RWPE2 (cell line): ENCODE measurements at places on chromosomes 16 and 17.

- no peak for DNase-seq
These were observed at the start of gene PITPNM3 for GRCh38 chr17:6556121-6557039. Gene PITPNM3, minus strand, starts transcription at chr17:6556555. Its CDS starts 149 bp downstream, at chr17:6556406.

DNA sequence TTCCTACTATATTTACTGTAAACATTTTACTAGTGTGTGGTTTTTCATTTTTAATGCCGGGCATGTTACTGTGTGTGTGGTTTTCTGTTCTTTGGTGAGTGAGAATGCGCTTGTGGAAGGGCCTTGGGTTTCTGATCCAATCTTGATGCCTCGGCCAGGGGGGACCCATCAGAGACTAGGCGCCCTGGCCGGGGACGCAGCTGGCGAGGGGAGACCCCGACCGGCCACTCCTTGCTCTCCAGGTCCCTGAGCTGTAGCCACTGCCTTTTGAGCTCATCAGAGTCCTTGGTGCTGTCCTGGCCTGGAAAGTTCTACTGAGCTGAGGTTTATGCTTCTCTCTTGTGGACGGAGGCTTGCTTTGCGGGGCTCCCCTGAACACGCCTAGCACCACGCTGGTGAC lies 37.5 kb downstream of the KIAA0513 start:
- DNase-seq: no peak

GRCh38 chr17:64178011-64178825 lies 48.3 kb upstream of the ERN1 start:
- no peak for DNase-seq

- DNase-seq: no peak
These were observed 58.7 kb downstream of the SDK2 start for GRCh38 chr17:73585583-73585982.

- DNase-seq: no peak
These were observed 44.2 kb downstream of the NEUROD2 start for GRCh38 chr17:39563476-39563875.

DNA sequence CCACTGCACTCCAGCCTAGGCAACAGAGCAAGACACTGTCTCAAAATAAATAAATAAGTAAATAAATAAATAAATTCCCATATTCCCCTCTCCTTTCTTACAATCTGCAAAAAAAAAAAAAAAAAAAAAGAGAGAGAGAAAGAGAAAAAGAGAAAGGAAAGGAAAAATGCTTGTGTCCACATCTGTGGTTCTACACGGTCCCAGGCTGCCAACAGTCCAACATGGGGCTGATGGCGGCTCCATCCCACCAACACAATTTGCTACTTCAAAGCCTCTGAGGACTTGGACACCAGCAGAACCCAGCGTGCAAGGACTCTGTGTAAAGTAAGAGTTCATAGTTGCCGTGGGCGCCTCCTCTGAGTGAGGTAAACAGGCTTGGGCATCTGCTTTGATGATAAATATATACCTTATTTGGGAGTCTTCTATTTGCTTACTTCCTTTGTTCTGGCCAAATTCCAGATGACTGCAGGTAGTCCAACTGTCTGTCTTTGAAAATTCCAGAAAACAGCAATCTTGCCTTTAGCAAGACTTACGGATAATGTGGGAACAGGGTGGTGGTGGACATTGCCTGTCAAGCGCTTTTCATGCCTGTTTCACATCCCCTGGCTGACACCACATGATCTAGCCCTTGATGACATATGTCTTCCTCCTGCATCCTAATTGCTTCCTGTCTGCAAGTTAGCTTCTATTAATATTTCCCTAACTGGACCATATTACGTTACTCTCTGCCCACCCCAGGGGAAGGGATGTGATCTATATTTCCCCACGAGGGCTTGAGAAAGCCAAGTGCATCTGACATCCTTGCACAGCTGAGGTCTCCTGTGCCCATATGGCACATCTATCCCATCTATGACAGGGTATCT lies 10.1 kb downstream of the LITAF start:
- no peak for DNase-seq

- peak; percentile 42 for DNase-seq
These were observed 85.0 kb upstream of the RPL38 start for GRCh38 chr17:74118504-74118903.

DNA sequence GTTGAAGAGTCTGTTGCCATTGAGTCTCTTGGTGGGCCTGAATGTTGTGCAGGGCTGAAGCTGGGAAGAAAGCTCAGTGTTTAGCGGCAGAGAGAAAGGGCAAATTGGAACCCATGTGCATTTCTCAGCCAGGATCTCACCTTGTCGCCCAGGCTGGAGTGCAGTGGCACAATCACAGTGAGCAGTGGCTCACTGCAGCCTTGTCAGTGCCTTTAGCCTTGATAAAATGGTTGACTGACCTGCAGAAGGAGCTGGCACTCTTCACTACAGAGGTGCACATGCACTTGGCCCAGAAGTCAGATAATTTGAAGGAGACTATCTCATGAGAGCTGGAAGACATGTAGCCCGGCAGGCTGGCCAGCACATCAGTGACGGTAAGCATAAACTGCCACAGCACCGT lies 124.2 kb upstream of the TBX2 start:
- no peak for DNase-seq

- DNase-seq: no peak
These were observed 58.4 kb downstream of the TMEM100 start for GRCh38 chr17:55664287-55664686.

DNA sequence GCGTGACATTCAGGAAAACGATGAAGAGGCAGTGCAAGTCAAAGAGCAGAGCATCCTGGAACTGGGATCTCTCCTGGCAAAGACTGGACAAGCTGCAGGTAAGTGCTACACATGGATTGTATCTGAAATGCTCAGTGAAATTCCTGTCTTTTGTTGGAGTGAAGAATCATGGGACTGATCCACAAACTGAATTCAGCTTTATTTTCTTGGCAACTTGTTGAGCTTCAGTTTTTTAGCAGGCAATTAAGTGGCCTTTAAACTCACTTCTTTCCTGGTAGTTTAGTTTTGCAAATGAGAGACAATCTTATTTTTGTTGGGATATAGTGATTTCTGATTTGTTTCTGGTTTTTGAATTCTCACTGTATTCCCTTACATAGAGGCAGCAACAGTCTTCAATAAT lies 2.6 kb downstream of the PSMD11 start:
- DNase-seq: no peak

GRCh38 chr16:24077292-24077691 lies 178.8 kb upstream of the CACNG3 start:
- no peak for DNase-seq

DNA sequence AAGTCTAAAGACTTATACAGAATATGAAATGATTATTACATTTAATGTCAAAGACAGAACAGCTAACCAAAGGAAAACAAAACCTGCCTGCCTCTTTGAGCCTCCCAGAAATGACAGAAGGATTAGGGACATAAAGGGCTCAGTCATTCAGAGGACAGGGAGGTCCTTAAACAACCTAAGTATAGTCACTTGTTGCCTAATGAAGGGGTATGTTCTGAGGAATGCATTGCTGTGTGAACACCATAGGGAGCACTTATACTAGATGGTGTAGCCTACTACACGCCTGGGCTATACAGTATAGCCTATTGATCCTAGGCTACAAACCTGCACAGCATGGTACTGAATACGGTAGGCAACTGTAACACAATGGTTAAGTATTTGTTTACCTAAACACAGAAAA lies 106.4 kb downstream of the PARN start:
- no peak for DNase-seq

DNA sequence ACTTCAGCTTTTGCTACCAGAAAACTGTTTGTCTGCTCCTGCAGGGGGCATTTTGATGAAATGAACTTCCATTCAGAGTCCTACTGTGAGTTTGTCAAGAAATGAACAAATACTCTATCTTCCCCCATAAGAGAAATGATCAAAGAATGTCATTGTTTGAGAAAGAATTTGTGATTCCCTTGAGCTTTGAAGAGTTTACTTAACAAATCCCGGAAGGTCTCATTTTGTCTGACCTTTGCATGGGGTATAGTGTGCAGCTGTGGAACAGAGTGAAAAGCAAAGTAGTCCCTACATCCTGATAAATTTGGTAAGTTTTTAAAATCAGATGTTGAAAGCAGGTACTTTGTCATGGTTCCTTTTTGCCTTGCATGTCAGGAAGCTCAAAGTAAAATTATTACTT lies 178.0 kb downstream of the ABCC12 start:
- DNase-seq: no peak

- DNase-seq: no peak
These were observed 394.6 kb upstream of the MON1B start for GRCh38 chr16:76796416-76796815.

DNA sequence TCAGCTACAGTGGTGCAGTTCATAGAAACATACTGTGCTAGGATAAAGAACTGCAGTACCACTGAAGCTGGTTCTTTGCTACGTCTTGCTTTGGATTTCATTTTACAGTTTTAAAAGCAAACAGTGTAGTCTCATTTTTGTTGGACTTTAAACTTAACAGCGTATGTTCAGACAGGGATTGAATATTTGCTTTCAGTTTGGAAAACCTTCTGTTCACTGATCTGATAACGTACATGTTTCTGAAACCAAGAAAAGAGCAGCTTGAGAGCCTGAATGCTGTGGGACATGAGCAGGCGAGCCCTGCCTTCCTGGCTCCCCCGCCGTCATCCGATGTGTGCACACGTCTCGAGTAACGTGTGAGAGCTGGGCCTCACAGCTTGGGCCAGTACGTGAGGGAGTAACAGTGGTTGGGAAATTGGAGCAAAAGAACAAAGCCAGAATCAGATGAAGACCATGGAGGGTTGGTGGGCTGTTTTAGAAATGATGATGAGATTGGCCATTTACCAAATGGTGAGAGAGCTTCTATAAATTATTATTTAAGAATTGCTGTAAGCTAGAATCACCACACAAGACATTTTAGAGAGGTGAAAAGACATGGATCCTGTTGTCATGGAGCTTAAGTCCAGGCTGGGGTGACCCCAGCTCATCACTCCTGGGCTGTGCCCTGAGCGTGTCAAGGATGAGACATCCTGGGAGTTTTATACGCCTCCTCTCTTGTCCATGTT lies 20.8 kb upstream of the CLEC18C start:
- no peak for DNase-seq

GRCh38 chr16:23187341-23187740 lies 4.8 kb downstream of the SCNN1G start:
- no peak for DNase-seq

GRCh38 chr16:48503779-48504178 lies 106.2 kb downstream of the N4BP1 start:
- DNase-seq: no peak

DNA sequence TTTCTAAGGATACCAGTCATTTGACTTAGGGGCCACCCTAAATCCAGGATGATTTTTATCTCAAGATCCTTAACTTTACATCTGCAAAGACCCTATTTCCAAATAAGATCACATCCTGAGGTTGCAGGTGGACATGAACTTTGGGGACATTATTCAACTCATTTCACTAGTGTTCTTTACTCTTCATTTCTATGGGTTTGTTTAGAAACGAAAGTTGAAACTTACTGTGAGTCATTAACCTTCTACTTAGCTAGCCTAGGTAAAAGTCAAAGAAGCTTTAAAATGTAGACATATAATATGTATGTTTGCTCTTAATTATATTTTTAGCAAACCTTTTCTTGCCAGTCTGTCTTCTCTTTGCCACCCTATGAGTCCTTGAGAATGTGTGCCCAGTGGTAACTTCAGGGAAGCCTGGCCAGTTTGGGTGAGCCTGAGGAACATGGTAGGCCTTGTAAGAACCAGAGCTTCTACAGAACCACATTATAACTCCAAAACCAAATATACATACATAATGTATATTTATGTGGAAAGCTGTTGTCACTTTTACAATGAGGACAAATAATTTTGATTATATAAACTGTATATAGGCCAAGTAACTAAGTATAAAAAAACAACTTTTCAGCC lies 38.4 kb downstream of the BPTF start:
- DNase-seq: no peak

DNA sequence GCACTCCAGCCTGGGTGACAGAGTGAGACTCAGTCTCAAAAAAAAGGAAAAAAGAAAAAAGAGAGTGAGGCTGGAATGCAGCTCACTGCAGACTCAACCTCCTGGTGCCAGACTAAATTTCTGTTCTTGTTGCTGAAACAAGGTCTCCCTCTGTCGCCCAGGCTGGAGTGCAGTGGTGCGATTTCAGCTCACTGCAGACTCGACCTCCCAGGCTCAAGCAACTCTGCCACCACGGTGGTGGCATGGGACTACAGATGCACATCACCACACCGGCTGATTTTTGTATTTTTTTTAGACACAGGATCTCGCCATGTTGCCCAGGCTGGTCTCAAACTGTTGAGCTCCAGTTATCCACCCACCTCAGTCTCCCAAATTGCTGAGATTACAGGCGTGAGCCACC lies 34.6 kb downstream of the TRIM25 start:
- no peak for DNase-seq

DNA sequence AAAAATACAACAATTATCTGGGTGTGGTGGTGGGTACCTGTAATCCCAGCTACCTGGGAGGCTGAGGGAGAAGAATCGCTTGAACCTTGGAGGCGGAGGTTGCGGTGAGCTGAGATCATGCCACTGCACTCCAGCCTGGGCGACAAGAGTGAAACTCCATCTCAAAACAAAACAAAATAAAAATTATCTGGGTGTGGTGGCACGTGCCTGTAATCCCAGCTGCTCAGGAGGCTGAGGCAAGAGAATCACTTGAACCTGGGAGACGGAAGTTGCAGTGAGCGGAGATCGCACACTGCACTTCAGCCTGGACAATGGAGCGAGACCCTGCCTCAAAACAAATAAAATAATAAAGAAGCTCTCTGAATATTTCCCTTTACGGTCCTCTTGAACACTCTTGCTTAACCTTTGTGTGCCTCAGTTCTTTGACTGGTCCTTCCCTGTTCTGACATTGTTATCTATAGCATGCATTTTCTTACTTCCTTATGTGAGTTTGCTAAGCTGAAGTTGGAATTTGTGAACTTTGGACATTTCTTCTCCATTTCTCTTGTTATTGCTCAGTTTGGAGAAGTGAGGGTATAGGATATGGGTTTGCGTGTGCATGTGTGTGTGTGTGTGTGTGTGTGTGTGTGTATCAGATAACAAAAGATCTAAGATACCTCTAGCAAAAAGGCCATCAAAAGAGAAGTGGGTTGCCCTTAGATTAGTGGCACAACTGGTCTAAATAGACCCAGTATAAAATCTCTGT lies 29.7 kb upstream of the WSB1 start:
- no peak for DNase-seq

GRCh38 chr17:50276588-50277356 lies 2.5 kb downstream of the TMEM92 start:
- no peak for DNase-seq
